ENCODE measurements at places on chromosomes 3 and 15.

DNA sequence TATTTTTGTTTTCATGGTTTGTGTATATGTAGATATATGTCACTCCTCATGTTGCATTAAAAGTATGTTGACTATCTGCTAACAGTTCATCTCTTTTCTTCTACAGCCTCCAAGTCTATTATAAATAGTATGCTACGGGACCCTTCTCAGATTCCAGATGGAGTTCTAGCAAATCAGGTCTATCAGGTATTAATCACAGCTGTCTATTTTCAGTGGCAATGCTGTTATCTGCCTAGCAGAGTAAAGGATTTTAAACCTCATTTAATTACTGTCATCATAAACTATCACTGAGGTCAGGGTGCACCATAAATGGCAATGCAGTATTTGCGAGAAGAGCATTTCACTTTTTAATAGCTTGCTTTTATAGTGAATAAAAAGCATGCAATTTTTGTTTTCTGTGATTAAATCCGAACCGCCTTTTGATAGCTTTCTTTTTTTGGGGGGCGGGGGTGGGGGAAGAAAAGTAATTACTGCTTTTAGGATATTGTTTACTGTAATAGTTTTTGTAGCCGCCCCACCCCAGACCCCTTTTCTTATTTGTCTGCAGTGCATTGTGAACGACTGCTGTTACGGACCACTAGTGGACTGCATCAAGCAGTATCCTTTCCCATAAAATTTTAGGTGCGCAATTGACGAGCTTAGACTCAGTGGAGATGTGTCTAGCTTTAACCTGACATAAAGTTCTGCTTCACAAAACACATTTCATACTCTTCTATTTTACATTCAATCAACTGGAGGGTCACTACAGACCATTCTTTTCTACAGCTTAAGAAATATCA is 112.3 kb downstream of the CDIN1 start:
- DNase-seq, result no peak

DNA sequence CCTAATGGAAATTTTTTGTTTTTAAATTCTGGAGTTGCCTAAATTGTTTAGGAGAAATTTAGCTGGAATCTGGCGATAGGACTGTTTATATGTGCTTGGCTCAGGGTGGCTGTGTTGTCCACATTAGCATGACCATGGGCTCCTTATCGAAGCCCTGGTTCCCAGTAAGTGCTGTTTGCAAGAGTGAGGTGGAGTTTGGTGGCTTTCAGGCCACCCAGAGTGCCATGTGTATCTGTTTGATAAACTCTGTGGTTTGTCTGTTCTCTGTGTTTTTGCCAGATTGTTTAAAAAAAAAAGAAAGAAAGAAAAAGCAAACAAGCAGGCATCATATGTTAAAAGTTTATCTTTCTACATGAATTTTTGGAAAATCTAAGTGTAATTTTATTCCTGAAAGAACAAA is 51.5 kb downstream of the PLCL2 start:
- DNase-seq, result no peak

DNA sequence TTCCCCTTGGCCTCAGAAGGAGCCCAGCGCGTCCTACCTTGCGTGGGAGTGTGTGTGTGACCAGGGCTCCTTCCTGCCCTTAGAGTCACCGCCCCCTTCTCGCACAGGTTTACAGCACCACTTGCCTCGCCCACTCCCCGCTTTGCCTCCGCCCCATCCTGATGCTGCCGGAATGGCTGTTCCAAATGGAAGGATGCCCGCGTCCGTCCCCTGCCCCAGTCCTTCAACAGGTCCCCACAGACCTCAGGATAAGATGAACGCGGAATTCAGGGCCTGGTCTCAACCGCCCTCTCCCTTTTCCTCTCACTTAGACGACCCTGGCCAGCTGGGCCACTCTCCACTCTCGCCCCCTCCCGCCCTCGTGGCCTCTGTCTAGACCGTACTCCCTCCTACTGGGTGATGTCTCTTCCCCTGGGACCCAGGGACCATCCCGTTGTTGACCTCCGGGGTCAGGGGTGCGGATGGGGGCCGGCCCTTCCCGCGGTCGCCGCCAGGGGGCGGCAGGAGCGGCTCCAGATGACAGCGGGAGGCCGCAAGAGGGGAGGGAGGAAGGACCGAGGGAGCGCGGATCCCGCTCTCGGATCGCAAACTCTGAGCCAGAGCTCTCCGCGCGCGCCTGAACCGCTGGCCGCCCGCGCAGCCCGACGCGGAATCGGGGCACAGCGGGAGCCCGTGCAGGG is at the start of gene THSD4:
Gene THSD4 (plus strand): TSS at position 585 of the 680 bp plus-strand sequence.
- DNase-seq, result peak; percentile 82

DNA sequence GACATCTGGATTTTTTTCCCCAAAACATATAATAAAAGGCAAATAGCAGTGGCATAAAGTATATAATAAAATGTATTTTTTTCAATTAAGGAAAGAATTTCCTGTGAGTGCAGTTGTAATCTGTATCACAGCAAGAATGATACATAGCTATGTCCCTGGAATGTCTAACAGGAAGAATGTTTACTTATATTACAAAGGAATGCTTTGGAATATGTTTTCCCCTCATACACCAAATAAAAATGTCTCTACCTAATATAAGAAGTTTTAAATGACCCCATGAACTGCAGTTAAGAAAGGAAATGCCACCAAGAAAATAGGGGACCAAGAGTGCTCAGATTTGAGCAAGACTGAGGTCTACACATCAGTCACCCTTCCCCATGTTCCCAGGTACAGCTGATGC is 38.0 kb upstream of the ATP11B start:
- no peak for DNase-seq

- DNase-seq, result no peak
These were observed 7.4 kb downstream of the SLC6A11 start for GRCh38 chr3:10823516-10823818.
